ENCODE measurements at places on chromosomes 12 and 14. TPM values are rescaled to one million over a fixed set of nuclear protein-coding genes. Genes with fewer than 3 reads are reported as not detected.

The ZNF140 gene
- 32.3 TPM for total RNA-seq

The TAS2R42 gene
- total RNA-seq, result not detected

The PRPF39 gene
- 46.7 TPM for total RNA-seq

The TBX5 gene
- not detected for total RNA-seq

The ASB2 gene
- 16.6 TPM for total RNA-seq

The DAO gene
- total RNA-seq, result not detected

The WNT1 gene
- not detected for total RNA-seq

The TRIM9 gene
- total RNA-seq, result 11.9 TPM

The OR6C2 gene
- not detected for total RNA-seq

The ATF7 gene
- 36.0 TPM for total RNA-seq

The IFT81 gene
- total RNA-seq, result 27.6 TPM

The WSCD2 gene
- 1.4 TPM for total RNA-seq

The CARMIL3 gene
- total RNA-seq, result 108 TPM

The ACTR10 gene
- 120 TPM for total RNA-seq

The PHC1 gene
- total RNA-seq, result 59.8 TPM

The DDN gene
- total RNA-seq, result 6.4 TPM

The MYO1A gene
- total RNA-seq, result 0.64 TPM

The TPPP2 gene
- total RNA-seq, result not detected

The HIGD1C gene
- not detected for total RNA-seq

The SLC10A1 gene
- total RNA-seq, result not detected

The TSHR gene
- total RNA-seq, result 0.74 TPM

Measured in glutamatergic neuron (in vitro differentiated cells).